Fibroblast of lung (primary cell): ENCODE measurements at places on chromosomes 6 and 20. TPM values are rescaled to one million over a fixed set of nuclear protein-coding genes. Genes with fewer than 3 reads are reported as not detected.

NKX2-4 gene
- total RNA-seq = not detected in 2 replicates

POU3F2 gene
- not detected in 2 replicates for total RNA-seq

CASS4 gene
- 14.9 and 17.7 TPM in 2 replicates for total RNA-seq

WFDC10B gene
- total RNA-seq = not detected in 2 replicates

FRK gene
- 0.33 and 0.77 TPM in 2 replicates for total RNA-seq

SLC16A10 gene
- total RNA-seq = under 0.01 TPM in 1 of 2 replicates, not detected in the other

SAMD3 gene
- 2.8 and 4.9 TPM in 2 replicates for total RNA-seq

ELOVL4 gene
- total RNA-seq = 4.6 and 6.4 TPM in 2 replicates

GPR6 gene
- total RNA-seq = not detected in 2 replicates

TBX18 gene
- 0.33 and 0.77 TPM in 2 replicates for total RNA-seq

DACT2 gene
- not detected in 2 replicates for total RNA-seq

NHSL1 gene
- total RNA-seq = 10.0 and 10.6 TPM in 2 replicates

SLC17A3 gene
- not detected in 2 replicates for total RNA-seq

CAP2 gene
- total RNA-seq = 2.6 and 8.6 TPM in 2 replicates

MRPS18A gene
- 39.3 and 42.1 TPM in 2 replicates for total RNA-seq

GUCA1A gene
- under 0.01 and 0.33 TPM in 2 replicates for total RNA-seq

DDO gene
- 8.7 and 12.2 TPM in 2 replicates for total RNA-seq

HFE gene
- 6.4 and 18.3 TPM in 2 replicates for total RNA-seq

LY6G6F gene
- not detected in 2 replicates for total RNA-seq

MLIP gene
- total RNA-seq = not detected in 2 replicates

BANF2 gene
- not detected in 2 replicates for total RNA-seq

TNFRSF6B gene
- 6.7 and 35.2 TPM in 2 replicates for total RNA-seq

TOMM34 gene
- total RNA-seq = 10.5 and 15.5 TPM in 2 replicates

DEFB126 gene
- not detected in 2 replicates for total RNA-seq

MUC22 gene
- total RNA-seq = not detected in 2 replicates

E2F1 gene
- 0.51 and 2.1 TPM in 2 replicates for total RNA-seq

MSH5 gene
- 2.3 and 4.3 TPM in 2 replicates for total RNA-seq

GPR31 gene
- not detected in 2 replicates for total RNA-seq

KIF6 gene
- total RNA-seq = 0.77 and 0.83 TPM in 2 replicates

SCGN gene
- not detected in 2 replicates for total RNA-seq

SUMO4 gene
- total RNA-seq = 1.0 and 2.1 TPM in 2 replicates

CAGE1 gene
- under 0.01 and 0.17 TPM in 2 replicates for total RNA-seq

SLC22A16 gene
- under 0.01 TPM in 1 of 2 replicates, not detected in the other for total RNA-seq

SLCO4A1 gene
- 0.26 and 0.50 TPM in 2 replicates for total RNA-seq

FOXS1 gene
- under 0.01 TPM in 1 of 2 replicates, not detected in the other for total RNA-seq

TMEM151B gene
- under 0.01 TPM in 2 replicates for total RNA-seq
